Islet precursor cell (in vitro differentiated cells): ENCODE measurements at places on chromosomes 4 and X.

DNA sequence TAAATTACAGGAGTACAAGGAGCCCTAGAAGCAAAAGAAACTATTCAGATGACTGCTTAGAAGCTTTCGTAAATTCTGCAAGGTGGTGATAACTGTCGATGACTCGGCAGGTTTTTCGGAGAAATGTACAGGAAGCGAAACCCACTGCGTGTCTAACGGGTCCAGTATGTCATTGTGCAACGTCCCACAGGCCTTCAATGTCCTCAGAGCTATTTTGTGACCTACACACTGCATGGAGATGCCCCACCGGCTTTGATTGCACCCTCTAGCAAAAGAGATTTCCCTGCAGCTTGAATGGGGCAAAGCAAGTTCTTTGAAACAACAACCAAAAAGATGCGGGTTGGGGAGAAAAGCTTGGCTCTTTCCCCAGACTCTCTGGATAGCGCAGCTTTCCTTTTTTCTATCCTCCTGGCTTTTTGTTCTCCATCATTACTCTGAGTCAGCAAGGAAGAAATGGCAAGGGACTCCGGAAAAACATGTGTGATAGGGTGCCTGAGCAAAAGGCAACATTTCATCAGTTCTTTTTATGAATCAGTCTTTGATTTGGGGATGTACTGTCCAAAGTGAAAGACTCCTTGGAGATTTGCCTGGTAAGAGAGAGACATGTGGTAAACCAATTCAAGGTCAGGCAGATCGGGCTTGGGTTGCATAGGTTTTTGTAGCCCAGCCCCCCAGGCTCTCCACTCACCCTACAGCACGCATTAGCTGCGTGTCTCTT, 112.0 kb upstream of the TBL1X start:
- no peak for DNase-seq

- DNase-seq = no peak
Measured at GRCh38 chrX:12994321-12994720, 19.4 kb downstream of the TMSB4X start.

DNA sequence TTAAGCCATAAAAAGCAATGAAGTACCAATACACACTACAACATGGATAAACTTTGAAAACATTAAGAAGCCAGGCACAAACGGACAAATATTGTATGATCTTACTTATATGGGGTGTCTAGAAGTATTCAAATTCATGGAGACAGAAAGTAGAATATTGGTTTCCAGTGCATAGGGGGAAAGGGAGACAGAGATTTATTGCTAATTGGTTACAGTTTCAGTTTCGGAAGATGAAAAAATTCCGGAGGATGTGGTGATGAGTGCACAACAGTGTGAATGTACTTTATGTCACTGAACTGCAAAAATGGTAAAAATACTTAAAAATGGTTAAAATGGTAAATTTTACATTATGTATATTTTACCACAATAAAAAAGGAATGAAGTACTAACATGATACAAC, 5.1 kb upstream of the PRDX4 start:
- no peak for DNase-seq

DNA sequence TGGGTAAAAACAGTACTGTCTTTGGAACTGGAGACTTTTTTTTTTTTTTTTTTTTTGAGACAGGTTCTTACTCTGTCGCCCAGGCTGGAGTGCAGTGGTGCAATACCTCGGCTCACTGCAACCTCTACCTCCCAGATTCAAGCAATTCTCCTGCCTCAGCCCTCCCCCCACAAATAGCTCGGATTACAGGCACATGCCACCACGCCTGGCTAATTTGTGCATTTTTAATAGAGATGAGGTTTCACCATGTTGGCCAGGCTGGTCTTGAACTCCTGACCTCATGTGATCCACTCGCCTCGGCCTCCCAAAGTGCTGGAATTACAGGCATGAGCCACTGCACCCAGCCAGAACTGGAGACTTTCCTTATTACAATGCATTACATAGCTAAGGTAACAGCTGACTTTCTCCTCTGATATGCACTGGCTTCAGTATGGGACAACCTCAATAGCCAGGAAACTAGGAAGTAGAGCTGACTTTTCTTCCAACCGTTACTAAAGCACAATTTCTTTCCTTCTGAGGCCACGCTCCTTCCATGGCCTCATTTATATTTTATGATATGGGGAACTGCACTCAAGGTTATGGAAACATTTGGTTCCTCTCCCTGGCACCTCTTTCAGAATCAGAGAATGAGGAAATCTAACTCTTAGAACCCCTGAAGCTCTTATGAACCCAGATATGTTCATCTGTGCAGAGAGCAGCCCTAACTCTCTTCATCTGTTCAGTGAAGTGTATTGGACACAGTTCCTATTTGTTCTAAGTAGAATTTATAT, 53.5 kb upstream of the FAM9B start:
- no peak for DNase-seq

GRCh38 chr4:139085141-139085540, 69.6 kb downstream of the NOCT start:
- DNase-seq = no peak

DNA sequence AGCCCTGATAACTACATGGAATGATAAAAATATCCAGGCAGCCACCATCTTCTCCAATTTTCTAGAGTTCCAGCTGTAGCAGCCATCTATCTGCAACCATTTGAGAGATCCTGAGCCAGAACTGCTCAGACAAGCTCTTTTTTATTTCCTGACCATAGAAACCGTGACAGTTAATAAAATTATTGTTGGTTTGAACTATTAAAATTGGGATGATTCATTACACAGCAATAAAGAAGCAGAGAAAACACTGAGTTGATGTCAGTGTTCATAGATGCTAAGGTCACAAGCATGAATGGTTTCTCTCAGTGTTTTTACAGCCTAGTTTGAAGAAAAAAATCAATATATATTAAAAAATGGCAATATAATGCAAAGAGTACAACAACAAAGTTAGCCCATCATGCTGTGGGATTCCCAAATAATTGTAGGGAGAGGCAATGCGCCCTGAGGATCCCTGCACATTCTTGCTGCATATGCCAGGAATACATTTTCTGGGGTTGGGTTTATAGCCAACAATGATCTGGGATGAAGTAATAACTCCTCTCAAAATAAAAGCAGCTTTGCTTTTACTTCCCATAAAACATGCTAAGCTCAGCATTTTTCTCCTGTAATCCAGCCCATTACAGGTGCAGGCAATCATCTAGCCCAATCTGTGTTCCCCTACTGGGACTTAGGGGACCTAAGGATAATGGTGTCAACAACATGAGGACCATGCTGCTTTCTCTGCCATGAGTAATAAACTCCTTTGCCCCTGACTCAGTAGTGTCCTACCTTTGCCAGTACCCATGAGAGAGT, 84.0 kb downstream of the PABPC4L start:
- DNase-seq = no peak

DNA sequence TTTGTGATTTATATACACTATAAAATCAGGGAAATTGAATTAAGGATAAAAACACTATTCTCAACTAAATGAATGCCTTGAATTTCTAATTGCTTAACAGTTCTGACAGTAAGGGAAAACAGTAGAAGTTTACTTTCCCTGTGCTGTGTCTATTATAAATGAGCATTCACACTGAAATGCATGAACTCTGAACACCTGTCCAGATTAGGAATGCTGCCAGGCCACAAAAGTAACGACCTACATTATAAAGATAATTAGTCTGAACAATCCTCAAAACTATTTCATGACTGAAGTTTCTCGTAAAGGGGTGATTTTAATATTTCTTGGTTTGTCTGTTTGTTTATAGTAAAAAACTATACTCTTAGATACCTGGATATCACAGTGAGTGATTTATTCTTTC, 2.0 kb downstream of the NDST3 start:
- DNase-seq = no peak

DNA sequence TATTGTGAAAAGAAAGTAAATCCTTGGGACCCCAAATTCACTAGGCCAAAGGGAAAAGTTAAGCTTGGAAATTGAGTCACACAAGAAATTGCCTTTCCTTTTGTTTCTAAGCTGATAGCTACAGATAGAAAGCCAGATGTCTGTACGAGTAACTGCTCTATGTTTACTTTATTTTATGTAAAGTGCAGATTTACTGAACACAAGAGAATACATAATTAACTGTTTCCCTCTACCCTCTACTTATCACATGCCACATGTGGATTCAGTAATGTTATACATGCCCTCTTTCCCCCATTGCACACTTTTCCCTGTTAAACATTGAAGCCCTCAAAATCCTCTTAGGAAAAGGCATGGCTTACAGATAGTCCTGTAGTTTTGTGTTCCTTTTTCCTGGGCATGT, 16.5 kb upstream of the TDO2 start:
- no peak for DNase-seq

GRCh38 chrX:103656617-103657016, 27.8 kb downstream of the TCEAL1 start:
- DNase-seq = no peak

GRCh38 chr4:66376396-66376795, 706.1 kb upstream of the EPHA5 start:
- no peak for DNase-seq
